A549 (cell line): ENCODE measurements at places on chromosomes 5 and 9.

DNA sequence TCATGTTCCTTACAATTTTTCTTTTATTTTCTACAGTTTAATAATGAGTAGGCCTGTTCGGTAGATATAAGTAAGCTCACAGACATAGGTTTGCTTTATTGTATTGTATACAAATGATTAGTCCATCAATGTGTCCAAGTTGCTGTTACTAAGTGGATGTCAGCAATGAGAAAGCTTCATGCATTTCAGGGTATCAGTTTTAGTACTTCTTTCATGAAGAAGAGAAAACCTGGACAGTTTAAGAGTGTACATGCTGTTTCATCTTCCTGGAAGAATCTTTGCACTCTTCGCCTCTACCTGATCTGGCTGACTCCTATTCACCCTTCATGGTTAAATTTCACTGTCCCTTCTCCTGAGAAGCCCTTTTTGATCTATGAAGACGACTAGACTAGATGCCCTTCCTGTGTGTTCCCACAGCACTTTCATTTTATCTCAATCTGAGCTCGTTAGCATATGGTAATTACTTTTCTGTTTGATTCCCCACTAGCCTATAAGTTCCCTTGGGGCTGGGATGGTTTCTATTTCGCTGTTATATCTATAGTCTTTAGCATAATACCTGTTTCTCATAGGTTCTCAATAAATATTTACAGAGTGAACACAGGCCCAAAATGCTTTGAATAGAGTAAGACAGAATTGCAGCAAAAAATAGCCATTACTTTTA is 70.7 kb downstream of the CETN3 start:
- no peak for DNase-seq

DNA sequence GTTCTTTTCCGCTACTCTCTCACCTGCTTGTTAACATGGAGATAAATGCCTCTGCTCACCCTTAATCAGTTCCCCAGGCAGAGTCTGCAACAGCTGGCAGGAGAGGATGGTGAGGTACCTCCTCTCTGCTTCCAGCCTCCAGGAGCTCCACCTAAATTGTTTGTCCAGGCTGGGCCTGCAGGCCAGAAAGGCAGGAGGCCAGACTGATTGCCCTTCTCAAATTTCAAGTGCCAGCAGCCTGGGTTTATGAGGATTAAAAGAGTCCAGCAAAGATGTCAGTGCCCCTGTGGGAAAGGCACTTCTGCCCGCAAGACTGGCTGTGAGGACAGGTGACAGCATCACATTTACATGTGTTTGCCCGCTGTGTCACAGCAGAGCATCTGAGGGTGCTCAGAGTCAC is 19.8 kb downstream of the CORO2A start:
- DNase-seq = peak; percentile 10

GRCh38 chr9:37995348-37995737 is 73.7 kb downstream of the SHB start:
- DNase-seq = no peak

DNA sequence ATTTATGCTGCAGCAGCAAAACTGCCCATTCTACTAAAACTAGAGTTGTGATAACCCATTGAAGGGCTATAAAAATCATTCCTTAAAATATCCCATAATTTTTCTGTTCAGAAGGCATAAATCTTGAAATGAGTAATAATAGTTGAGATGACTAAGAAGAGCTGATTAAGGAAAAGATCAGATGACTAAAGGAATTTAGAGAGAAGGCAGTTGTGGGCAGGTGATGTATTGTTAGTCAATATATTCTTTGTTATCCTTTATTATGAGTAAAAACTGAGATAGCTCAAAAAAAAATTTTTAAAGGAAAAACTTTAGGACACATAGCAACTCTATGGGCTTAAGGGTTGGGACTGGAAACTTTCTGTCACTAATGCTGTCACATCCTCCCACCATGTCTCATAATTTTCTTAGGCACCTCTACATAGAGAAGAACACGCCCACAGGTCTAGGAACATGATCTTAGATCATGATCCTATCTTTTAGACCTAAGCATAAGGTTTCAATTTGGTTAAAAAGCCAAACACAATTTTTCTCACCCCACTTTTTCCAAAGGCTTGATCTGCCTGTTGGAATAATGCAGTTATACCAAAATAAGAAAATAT is 597.5 kb upstream of the MEF2C start:
- DNase-seq = no peak

- DNase-seq = no peak
Observed at GRCh38 chr5:162221910-162222309, 154.3 kb downstream of the GABRG2 start.
